ENCODE measurements at places on chromosomes 4 and X.

GRCh38 chrX:22629105-22629725 lies 356.5 kb downstream of the CBLL2 start:
- no peak for DNase-seq

- no peak for DNase-seq
Measured at GRCh38 chr4:111519683-111520082, 625.6 kb upstream of the FAM241A start.

DNA sequence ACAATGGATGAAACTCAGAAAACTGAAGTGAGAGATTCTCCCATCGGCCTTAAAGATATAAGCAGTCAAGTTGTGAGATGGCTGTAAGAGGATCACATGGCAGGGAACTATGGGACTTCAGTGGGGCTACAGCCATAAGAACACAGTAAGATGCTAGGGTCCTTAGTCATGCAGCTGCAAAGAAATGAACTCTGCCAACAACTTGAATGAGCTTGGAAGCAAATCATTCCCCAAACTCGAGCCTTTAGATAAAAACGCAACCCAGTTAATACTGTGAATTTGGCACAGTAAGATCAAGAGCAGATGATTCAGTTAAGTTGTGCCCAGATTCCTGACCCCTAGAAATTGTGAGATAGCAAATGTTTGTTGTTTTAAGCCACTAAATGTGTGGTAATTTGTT lies 117.3 kb downstream of the FAM13A start:
- DNase-seq, result no peak

DNA sequence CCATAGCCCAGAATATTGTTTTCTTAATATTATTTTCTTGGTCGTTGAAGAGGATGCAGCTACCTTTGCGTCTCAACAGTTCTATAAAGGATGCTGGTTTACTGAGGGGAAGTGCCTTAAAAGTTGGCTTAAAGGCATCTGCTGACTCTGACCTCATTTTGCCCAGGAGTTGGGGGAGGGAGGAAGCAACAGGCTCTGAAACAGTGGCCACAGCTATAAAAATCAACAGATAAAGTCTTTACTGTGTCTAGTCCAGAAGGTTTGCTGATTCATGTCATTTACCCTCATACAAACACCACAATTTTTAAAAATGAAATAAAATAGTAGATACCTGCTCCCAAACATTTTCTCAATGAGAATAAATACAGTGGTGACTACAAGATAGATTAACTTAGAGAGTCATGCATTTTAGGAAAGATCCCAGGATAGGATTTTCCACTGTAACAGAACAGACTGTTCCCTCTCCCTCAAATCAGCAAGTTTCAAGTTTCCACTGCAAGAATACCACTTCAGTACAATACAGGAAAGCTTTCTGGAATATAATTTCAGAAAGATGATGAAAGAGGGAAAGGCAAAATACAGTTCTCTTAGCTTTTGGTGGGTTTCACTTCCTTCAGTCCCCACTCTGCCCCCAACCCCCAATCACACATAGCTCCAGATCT lies 1.9 kb downstream of the PHKA1 start:
- peak; percentile 87 for DNase-seq

- DNase-seq, result peak; percentile 22
Measured at GRCh38 chrX:136572030-136572429, 40.0 kb downstream of the VGLL1 start.

GRCh38 chr4:186598686-186599085 lies 43.3 kb upstream of the MTNR1A start:
- no peak for DNase-seq

- no peak for DNase-seq
Measured at GRCh38 chr4:40000711-40001110, 23.0 kb upstream of the PDS5A start.

GRCh38 chr4:124727331-124727890 lies 14.9 kb upstream of the ANKRD50 start:
- no peak for DNase-seq

DNA sequence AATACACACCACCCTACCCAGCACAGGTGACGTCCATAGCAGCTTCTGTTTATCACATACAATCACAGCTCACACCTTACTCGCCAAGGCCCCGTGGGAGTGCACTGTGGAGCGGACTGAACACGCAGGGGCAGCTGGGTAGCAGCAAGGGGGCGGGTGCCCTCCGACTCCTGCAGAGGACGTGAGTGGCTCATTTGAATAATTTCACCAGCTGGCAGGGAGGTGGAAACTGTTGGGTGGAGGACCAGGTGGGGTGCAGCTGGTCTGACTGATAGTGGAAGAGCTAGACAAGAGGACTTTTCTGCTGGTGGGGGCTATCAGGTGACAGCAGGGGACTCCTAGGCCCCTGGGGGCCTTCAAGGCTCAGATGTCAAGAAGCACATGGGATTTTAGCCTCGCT lies 16.3 kb downstream of the MAN2B2 start:
- DNase-seq, result no peak

DNA sequence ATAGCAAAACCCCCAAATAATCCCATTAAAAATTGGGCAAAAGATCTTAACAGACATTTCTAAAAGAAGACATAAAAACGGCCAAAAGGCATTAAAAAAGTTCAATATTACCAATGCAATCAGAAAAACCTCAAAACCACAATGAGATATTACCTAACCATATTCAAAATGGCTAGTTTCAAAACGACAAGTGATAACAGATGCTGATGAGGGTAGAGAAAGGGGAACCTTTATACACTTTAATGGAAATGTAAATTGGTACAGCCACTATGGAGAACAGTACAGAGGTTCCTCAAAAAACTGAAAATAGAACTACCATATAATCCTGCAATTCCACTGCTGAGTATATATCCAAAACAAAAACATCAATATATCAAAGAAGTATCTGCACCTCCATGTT lies 6.2 kb downstream of the AADAT start:
- DNase-seq, result peak; percentile 56

- DNase-seq, result no peak
Measured at GRCh38 chr4:88178626-88179231, 20.3 kb upstream of the ABCG2 start.

- peak; percentile 50 for DNase-seq
Measured at GRCh38 chr4:88102026-88102425, 56.4 kb downstream of the ABCG2 start.

DNA sequence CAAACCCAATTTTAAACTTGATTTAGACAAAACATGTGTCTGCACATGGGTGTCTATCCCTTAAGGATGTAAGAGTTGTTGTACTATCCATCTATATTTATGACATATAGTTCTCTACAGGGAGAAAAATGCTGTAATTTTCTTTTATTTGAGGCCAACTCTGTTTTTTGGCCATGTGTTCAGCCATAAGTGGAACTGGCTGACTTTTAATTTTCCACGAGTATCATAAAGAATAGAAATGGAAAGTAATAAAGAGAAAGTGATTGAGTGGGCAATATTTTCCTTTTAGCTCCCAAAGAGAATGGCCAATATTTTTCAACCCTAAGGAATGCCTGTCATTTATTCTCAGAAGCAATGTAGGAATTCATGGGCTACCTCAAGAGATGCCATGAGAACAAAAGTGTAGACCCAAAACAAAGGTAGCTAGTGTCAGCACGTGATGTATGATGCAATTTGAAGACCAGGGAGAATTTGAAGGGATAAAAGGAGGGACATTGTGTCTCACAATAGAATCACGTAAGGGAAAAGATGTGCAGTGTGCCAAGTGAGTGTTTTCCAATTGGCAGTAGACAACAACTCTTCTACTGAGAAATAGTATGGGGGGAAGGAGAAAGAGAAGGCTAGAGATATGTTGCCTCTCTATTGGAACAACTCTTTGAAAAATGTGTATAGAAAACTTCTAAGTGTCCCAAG lies 27.8 kb upstream of the MXRA5 start:
- DNase-seq, result no peak

DNA sequence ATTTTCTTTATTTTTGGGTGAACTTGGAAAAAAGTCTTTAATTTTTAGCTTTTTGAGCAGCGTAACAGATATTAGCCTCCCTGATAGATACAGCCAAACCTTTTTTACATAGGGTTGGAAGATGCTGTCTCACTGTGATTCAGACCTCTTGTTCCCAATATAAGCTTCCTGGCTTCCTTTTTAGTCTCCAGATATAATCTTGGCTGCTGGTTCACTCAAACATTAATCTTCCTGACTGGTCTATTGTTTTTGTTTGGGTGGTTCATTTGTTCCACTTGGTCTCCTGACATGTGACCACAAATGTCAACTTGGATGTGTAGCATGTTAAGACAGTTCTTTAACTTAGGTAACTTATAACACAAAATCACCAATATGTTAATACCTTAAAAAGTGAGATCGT lies 23.0 kb downstream of the RPA4 start:
- DNase-seq, result no peak

- DNase-seq, result no peak
Measured at GRCh38 chr4:122514671-122515070, 58.1 kb upstream of the IL2 start.

GRCh38 chrX:46837558-46838485 lies 979 bp downstream of the RP2 start:
- peak; percentile 75 for DNase-seq

- DNase-seq, result peak; percentile 49
Measured at GRCh38 chr4:99013402-99013843, 17.9 kb downstream of the METAP1 start.

GRCh38 chrX:85017721-85018120 lies 14.0 kb downstream of the APOOL start:
- DNase-seq, result no peak

- peak; percentile 62 for DNase-seq
Measured at GRCh38 chr4:59612235-59612634, 1587.9 kb upstream of the ADGRL3 start.

- no peak for DNase-seq
Measured at GRCh38 chrX:121122332-121122731, 74.9 kb downstream of the GLUD2 start.

DNA sequence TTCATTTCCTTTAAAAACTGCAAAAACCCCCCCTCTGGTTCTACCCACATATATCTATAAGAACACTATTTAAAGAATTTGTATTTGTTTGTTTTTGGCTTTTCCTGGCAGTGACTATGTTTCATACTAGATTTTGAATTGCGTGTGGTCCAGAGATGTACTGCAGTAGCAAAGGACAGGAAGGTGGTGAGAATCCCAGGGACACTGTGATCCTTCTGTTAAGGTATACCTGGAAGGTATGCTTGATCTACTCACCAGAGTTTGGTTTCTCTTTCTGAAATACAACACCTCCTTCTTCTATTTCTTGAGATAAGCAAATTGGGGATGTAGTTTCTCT lies 129.6 kb upstream of the RASGEF1B start:
- DNase-seq, result no peak

DNA sequence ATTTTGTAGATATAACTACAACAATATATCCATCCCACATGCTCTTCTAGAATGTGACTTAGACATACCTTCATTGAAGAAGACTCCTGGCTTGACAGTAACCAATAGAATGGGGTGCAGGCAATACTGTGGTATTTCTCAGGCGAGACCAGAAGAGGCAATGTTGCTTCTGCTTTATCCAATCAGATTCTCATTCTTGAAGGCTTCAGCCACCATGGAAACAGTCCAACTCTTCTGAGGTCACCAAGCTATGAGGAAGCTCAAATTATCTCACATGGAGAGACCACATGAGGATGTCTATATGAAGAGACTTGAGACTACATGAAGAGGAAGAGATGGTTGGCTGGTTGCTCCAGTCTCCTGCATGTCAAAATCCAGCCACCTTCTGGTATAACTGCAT lies 469.9 kb downstream of the PCDH10 start:
- DNase-seq, result peak; percentile 96

GRCh38 chrX:65536291-65536690 lies 1.7 kb upstream of the LAS1L start:
- no peak for DNase-seq

- no peak for DNase-seq
Measured at GRCh38 chr4:107166873-107167450, 130.8 kb upstream of the DKK2 start.

GRCh38 chr4:69781458-69782418 lies 21.3 kb upstream of the SULT1B1 start:
- DNase-seq, result no peak

DNA sequence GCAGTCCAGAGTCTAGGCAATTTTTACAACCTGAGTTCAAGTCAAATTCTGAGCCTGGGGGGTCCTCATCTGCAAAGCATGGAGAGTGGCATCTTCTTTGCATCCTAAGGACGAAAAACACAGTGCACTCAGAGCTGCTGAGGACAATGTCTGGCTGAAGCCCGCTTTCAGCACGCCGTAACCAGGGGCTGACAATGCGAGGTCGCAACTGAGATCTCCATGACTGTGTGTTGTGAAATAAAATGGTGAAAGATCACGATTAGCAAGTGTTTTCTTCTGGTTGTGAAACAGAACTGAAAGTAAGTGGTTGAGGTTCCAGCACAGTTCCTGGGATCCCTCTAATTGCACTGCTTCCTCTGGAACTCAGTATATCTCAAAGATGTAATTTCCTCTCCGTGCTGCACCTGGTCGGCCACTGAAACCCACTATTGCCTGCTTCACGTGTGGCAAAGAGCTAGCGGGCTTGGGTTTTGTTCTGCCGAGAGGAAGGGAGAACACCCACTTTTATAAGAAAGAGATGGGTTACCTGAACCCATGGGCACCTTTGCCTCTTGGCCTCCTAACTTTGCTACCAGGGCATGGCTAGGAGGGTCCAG lies 7.7 kb upstream of the F11 start:
- peak; percentile 21 for DNase-seq

GRCh38 chrX:40152741-40153344 lies 55.1 kb upstream of the BCOR start:
- no peak for DNase-seq

GRCh38 chrX:16316331-16316730 lies 149.1 kb downstream of the MAGEB17 start:
- no peak for DNase-seq

GRCh38 chr4:16023776-16024408 lies 59.9 kb downstream of the PROM1 start:
- DNase-seq, result no peak

- no peak for DNase-seq
Measured at GRCh38 chr4:2583517-2583916, 47.1 kb downstream of the FAM193A start.

DNA sequence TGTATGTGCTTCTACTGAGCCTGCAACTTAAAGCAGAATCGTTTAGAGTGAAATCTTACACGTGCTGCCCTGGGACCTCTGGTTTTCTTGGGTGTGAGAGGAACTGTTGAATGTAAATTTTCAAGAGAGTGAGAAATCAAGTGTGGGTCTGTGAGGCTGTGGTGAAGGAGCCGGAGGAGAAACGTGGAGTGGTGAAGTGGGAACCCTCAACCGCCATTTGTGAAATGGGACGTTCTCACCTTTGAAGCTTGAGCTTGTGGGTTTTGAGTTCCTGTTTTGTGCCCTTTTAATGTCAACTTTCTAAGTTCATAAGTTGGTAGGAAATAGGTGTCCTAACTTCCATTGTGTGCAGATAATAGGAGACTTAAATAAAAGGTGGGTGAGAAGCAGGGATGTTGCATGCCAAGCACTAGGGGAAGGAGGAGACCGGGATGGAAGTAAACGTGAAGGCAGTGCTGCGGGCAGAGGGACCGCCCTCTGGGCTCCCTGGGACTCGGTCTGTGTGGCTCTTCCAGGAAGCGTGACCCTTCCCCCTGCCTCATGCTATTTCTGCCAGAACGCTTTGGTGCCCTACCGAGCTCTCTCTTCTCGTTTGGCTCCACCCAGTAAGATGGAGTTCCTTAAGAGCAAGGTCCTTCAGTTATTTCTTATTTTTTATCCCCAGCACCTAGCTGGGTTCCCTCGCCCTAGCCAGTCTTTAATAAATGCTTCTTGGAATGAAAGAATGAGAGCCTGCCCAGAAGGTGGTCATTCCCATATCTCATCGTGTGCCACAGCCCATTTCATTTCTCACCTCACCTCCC lies 56.0 kb downstream of the TMEM131L start:
- peak; percentile 67 for DNase-seq
